ENCODE measurements at places on chromosomes 16 and 17. TPM values are rescaled to one million over a fixed set of nuclear protein-coding genes. Genes with fewer than 3 reads are reported as not detected.

GRCh38 chr17:60817192-60817591, 139.5 kb downstream of the BCAS3 start:
- no peak for DNase-seq

- DNase-seq = no peak
Measured at GRCh38 chr16:57020651-57021050, 31.3 kb downstream of the NLRC5 start.

GRCh38 chr17:48544349-48545021, 424 bp downstream of the HOXB2 start:
- DNase-seq = peak; percentile 91

GRCh38 chr16:28013392-28013791, 50.1 kb downstream of the GSG1L start:
- DNase-seq = no peak

DNA sequence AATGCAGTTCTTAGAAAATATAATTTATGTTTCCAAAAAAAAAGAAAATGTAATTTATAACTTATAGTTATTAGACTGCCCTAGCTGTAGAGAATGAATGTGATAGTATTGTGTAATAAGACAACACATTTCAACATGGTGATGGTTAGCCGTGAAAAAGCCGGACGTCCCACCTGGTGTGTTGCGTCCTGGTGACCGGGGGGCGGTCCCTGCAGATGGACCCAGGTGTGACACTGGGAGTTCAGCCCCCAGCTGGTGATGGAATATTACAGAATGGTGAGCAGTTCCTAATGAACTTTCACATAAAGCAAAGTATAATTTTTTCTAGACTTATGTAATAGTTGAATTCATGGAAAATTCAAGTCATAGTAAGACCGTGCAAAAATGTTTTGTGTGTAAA, 132.8 kb downstream of the LAT start:
- DNase-seq = no peak

MT2A gene
- total RNA-seq = 87.9 TPM

SMTNL2 gene
- total RNA-seq = 40.4 TPM

GRCh38 chr17:13016881-13017654, 759 bp downstream of the ELAC2 start:
- DNase-seq = no peak

RARA gene
- 15.8 TPM for total RNA-seq

DNA sequence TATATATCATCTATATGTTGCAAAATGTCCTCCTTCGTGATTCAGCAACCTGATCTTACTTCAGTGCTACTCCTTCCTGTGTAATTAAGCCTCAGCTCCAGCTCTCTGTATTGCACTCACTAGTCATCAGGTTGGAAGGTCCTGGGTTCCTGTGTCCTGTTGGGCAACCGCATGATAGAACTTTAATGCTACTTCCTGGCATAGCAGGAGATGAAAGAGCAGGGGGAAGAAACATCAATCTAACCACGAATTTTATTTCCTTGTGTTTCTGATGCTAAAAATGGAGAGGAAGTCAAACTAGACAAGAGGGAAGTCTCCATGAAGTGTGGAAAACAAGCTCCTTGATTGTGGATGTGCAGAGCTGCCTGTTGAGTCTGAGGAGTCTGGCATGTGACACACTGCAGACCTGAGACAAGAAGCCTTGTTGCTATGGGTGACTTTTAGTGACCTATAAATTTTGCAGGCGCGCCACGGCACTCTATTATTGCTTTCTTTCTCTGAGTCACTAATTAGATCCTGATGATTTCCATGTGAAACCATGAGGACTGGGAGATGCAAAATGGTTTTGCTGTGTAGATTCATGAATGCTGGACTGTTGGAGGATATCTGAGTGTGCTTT, 25.6 kb downstream of the IGSF6 start:
- no peak for DNase-seq

DNA sequence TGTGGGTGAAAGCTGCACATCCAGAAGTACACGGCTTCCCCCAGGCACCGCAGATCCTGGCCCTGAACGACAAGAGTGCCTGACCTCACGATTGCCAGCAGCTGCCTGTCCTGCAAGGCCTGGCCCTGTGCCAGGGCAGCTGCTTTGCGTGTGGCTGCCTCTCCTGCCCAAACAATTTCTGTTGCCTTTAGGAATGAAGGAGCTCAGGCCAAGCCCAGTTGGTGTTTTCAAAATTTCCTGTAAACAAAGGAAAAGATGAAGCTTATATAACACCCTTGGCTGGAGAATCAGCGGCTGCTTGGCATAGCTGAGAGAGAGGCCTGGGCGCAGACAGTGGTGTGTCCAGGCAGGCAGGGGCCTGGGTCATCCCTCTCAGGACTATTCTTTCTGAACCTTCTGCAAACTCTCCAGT, 11.7 kb upstream of the SLC47A2 start:
- peak; percentile 95 for DNase-seq

FXR2 gene
- 101 TPM for total RNA-seq

DNA sequence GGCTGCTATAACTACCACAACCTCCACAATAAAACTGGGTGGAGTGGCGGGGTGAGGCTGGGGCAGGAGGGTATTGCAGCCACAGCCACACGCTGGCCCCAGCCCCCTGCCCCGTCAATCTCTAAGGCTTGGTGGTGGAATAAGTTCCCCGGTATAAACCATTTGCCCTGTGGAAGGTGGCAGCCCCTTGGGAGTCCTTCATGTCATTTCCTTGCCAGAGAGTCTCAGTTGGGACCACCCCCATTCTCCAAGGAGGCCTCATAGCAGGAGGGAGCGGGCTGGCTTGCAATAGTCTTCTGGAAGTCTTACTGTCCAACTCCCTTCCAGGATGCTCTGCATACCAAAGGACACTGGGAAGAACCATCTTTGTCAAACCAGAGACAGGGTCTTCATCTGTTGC, 19.4 kb downstream of the CD300A start:
- DNase-seq = no peak

KLHL10 gene
- not detected for total RNA-seq

DNA sequence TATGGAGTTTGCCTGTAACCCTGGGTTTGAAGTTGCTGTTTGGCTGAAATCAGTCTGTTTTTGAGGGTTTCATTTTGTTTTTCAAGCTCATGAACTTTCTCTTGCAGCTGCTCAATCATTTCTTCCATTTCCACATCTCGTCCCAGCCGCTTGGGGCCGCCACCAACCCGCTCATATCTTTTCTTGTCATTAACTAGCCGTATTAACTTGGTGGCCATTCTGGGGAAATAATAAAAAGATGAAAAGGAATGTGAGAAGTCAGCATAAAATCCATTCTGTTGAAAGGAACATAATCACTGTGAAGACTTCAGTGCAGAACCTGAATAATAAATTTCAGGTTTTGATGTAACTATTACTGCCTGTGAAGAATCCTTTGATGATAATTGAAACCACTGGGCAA, 11.5 kb downstream of the RPGRIP1L start:
- DNase-seq = no peak

DNA sequence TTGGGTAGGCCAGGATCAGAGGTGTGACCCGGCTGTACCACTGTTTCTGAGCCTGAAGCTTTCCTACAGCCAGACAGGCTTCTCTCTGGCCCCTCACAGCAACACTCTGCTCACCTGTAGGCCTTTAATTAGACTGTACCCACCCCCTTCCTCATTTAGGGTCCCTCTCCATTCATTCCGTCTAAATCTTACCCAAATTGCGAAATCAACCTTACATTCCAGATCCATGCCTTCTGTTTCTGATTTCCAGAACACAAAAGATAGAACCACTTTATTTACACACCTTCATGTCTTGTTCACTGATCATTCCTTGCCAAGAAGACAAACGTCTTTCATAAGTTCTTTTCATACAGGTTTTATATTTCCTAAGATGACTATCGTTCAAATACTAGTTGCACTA, 160.8 kb downstream of the ZNF18 start:
- no peak for DNase-seq

DNA sequence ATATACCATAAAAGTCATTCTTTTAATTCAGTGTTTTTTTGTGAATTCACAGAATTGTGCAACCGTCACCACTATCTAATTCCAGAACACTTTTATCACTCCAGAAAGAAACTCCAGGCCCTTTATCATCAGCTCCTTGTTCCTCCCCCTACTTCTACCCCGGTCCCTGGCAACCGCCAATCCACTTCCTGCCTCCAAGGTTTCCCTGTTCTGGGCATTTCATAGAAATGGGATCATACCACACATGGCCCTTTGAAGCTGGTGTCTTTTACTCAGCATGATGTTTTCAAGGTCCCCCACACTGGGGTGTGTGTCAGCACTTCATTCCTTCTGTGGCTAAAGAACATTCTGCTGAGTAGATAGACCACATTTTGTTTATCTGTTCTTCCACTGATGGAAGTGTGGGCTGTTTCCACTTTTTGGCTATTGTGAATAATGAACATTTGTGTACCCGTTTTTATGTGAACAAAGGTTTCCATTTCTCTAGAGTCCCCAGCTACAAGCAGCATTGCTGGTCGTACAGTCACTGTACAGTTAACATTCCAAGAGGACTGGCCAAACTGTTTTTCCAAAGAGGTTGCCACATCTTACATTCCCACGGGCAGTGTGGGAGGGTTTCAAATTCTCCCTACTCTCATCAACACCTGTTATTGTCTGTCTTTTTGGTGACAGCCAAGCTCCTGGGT, 75.8 kb upstream of the ZNF469 start:
- peak; percentile 20 for DNase-seq
